ENCODE measurements at places on chromosomes 16 and 17.

DNA sequence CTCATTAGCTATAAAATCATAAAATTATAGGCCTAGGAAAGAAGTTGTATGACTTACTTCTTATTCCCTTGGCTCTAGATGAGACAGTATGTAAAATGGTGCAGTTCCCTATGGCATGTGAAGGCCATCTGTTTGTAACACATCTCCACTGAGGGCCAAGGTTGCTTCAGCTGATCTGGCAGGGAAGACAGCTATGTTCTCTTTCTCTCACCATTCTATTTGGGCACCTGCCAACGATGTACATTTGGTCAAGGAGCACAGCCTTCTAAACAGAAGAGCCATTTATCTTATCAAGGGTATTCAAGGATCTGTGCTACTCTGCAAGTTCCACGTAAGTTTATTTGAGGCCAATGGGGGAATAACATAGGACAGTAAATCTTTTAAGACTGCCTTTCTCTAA is 129.8 kb upstream of the TOM1L1 start:
- DNase-seq, result no peak

DNA sequence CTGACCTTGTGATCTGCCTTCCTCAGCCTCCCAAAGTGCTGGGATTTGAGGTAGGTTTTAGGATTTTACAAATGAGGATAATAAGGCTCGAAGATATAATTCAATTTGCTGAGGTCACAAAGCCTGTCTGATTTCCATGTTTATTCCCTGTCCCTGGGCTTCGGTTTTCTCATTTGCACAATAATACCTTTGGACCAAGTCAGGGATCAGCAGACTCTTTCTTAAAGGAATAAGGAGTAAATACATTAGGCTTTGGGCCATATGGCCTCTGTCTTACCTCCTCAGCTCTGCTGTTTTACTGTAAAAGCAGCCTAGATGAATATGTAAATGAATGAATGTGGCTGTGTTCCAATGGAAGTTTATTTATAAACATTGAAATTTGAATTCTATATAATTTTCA is 442.8 kb downstream of the HS3ST4 start:
- no peak for DNase-seq

- no peak for DNase-seq
These were observed 427.1 kb downstream of the ZFHX3 start for GRCh38 chr16:72620853-72621252.

DNA sequence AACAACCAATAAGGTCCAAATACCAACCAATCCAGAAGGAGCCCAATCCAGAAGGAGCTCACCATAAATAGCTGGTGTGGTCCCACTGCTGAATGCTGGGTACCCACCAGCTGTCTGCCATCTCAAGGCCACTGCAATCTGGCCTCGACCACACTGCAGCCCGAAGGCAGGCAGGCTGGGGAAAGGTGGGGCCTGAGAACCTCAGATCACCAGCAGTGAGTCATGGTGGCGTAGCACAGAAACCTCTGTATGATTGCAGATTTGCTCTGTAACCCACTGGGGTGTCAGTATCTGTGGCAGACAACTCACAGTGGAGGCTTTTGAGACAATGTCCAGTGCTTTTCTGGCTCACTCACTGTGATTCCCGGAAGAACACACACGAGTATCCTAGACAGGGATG is 14.7 kb upstream of the CMTR2 start:
- DNase-seq, result no peak

GRCh38 chr17:4998732-4999429 is 1.1 kb downstream of the KIF1C start:
- DNase-seq, result no peak

- no peak for DNase-seq
These were observed 2.9 kb downstream of the SHISA9 start for GRCh38 chr16:12904329-12904671.

All from hippocampal formation (tissue), 2 donors.